ENCODE measurements at places on chromosomes 7 and 10. TPM values are rescaled to one million over a fixed set of nuclear protein-coding genes. Genes with fewer than 3 reads are reported as not detected.

The SH3PXD2A gene
- 31.7 TPM for total RNA-seq

The OPALIN gene
- total RNA-seq = not detected

The INMT gene
- total RNA-seq = 87.9 TPM

The CDHR3 gene
- total RNA-seq = 0.58 TPM

The SPDYE3 gene
- total RNA-seq = not detected

The BAG3 gene
- 160 TPM for total RNA-seq

- no peak for DNase-seq
These were observed 616.2 kb downstream of the DNAJB6 start for GRCh38 chr7:157952841-157953645.

DNA sequence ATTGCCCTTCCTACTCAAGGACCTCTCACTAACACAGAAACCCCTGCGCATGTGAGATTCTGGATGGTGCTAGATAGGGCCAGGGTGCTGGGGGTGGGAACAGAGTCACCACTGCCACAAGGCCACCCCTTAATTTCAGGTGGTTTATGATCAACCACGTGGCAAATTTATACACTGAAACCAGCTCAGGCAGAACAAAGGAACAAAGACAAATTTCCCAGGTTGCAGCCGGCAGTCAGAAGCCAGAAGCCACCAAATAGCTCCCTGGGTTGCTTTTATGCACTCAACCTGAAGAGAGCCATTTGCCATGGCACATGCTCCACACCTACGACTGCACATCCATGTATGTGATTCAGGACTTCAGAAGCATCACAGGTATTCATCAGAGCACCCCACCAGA lies 2.5 kb downstream of the VOPP1 start:
- no peak for DNase-seq

GRCh38 chr10:2964632-2965296 lies 102.6 kb upstream of the PFKP start:
- no peak for DNase-seq

DNA sequence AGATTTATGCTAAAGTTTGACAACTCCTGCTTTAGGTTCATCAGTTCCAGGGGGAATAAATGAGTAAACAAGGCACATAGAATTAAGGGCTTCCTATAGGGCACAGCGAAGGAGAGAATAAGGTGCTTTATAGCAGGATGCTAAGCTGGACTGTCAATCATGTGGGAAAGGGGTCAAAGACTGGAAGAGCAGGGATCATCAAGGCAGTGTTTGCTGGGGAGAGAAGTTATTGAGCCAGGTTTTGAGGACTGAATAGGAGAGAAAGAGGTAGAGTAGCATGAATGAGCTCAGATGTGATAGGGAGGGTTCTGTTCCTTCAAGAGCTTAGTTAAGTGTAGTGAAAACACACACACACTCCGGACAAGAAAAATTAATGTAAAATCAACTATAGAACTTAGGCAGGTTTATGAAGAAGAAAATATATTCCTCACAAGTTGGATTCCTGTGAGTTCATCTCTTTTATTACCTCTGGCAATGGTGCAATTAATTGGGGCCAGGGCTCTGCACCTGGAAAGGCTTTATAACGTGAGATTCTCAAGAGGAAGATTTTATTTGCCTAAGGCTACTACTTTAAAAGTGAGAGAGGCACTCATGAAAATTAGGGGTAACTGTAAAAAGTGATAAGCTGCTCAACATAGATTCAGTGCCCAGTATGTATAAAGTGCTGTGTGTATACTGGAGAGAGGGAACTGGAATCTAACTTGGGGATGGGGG lies 222.4 kb downstream of the AUTS2 start:
- DNase-seq = no peak

DNA sequence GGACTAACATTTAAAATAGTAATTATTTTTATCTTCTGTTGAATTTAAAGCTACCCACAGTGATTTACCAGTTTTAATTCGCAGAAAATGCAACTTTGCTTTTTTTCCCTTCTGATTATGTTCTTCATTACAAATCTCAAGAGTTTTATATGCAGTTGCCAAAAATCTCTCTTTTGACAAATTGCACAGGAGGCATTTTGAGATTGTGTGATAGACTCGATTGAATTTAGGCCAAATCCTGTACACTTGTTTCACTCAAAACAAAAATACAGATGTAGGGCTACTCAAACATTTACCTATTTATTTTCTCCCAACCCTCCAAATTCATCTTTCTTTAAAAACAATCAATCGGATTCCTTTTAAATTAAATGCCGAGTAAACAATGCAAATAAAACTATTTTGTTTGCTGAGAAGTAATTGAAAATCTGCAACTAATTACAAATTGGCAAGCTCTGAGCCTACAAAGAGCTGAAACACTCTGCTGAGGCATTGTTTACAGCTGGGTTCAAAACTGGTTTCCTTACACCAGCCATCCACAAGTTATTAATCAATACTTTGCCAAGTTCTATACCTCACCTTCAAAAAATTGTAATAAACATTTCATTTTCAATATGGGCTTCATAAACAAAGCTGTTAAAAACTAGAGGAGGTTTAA lies 214.9 kb upstream of the TCF7L2 start:
- DNase-seq = no peak

DNA sequence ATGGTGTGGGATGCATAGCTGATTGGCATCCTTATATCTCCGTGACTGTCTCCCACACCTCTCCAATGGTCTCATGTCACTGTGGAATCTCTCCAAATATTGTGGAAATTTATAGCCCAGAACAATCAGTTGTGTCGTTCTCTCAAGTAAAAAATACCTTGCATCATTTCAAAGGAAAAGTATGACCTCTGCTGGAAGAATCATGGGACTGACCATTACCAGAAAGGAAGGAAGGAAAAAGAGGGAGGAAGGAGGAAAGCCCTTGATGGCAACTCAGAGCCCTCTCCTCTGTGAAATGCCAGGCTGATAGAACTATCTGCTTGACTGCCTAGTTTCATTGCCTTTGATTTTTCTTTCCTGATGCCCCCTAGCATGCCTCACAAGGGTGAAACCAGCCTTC lies 76.3 kb downstream of the FOXI2 start:
- no peak for DNase-seq

DNA sequence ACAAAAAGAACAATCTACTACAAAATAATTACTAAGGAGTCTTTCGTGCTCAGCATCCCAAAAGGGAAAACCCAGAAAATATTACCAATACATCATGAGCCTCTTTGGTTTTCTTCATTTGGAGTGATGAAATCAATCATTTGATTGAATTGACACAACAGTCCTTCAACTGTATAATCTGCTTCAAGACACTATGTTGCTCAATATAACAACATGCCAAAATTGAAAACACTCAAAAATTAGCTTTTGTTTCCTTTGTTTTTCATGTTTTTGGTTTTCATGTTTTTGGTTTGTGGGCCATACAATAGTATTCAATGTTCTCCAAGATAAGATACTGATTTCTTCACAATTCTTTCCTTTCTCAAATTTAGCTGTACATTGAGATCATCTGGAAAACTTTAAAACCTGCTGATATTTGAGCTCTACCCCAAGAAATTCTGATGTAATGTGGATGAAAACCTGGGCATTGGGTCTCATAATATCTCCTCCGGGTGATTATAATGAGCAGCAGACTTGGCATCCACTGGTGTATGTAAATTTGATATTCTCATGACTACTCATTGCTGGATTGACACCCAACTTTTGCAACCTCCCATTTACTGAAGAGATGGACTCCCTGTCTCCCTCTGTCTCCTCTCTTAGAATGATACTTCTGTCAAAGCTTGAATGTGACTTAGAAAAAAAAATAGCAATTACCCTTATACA lies 4.6 kb downstream of the SOSTDC1 start:
- DNase-seq = no peak

DNA sequence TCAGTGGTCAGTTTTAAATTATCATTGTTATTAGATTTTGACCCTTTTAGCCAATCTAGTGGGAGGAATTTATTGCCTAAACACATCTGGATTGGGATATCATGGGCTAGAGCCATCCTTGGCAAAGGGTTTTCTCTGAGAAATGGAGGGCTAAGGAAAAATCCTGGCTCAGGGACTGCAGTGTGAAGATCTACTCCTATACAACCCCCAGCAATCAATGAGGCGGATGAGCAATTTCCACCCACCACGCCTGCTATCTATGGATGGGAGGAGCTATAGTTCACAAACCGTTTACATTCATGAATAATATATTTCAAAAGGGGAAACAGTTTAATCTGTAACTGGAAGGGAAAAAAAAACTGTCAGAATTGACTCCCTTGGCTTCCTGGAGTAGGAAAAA lies 2.7 kb downstream of the CAV1 start:
- DNase-seq = no peak

DNA sequence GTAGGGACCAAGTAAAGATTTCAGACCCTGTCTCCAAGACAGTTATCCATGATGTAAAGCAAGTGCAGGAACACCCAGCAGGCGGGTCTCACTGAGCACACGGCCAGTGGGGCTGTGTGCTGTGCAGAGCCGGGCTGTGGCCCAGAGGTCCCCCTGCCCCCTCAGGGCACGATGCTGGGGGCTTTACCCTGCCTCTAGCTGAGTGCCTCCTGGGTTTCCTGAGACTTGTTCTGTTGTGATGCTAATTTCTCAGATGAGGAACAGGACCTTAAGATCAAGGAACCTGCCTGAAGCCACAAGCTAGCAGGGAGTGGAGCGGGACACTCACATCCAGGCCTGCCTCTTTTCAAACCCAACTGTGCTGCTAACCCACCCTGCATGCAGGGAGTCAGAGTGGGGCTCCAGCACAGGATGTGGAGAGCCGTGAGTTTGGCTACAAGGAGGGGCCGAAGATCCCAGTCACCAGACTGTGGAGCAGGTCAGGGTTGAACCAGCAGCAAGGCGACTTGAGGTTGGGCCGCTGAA lies 76.1 kb upstream of the LYZL2 start:
- DNase-seq = no peak

- DNase-seq = no peak
These were observed 90.5 kb downstream of the RPS24 start for GRCh38 chr10:78124167-78124566.

- no peak for DNase-seq
These were observed 27.1 kb upstream of the AKAP9 start for GRCh38 chr7:91913612-91914011.

GRCh38 chr10:126777714-126778113 lies 107.2 kb upstream of the C10orf90 start:
- DNase-seq = no peak

GRCh38 chr7:2572101-2572842 lies 13.5 kb downstream of the IQCE start:
- DNase-seq = no peak

GRCh38 chr7:46237466-46237865 lies 316.4 kb upstream of the IGFBP3 start:
- DNase-seq = no peak

DNA sequence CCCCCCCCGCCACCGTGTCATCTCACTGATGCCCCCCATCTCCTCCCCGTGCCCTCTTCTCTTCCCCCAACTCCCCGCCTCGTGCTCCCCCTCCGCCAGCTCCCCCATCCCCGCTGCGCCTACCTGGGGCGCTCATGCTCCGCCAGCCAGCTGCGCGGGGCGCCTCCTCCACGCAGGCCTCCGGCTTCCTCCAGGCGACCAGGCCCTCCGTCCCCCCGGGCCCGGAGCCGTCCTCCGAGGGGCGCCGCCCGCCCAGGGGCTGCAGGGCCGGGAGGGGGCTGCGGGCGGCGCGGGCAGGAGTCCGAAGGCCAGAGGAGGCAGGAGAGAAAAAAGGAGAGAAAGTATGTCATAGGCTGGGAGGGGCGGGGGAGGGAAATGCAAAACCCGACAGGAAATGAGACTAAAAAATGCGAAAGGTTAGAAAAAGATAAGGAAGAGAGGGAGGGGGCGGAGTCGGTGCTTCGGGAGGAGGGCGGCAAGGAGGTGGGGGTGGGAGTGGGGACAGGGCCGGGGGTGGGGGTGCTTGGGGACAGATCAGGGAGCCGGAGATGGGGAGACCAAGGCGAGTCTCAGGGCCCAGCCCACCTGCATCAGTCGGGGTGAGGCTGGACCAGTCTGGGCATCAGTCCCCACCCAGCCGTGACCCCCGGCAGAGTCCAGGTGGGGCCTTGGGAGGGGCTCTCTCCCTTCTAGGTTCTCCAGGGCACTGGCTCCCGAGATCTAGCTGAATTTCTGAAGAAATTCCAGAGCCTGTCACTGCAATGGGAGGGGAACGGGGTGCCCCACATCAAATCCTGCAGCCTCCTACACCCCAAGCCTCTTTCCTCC lies at the start of gene CARD11:
Gene CARD11, minus strand, starts transcription at position 324 of the 828 bp plus-strand sequence. CDS start 85,361 bp downstream, outside the sequence.
- no peak for DNase-seq

DNA sequence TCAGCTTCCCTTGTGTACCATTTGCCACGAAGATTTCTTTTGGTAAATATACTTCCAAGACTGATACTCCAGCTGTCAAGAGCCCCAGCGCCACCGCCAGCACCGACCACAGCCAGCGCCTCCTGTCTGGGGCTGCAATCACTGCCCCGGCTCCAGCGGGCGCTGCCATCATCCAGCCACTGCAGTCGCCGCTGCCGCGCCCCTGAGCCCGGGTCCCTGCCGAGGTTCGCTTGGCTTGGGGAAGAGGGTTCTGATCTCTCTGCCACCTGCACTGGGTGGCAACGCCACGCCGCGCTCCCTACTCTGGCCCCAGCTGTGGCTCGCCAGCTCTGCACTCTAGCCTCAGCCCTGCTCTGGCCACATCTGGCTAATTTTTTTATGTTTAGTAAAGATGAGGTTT lies 57.7 kb upstream of the ZNF138 start:
- no peak for DNase-seq

DNA sequence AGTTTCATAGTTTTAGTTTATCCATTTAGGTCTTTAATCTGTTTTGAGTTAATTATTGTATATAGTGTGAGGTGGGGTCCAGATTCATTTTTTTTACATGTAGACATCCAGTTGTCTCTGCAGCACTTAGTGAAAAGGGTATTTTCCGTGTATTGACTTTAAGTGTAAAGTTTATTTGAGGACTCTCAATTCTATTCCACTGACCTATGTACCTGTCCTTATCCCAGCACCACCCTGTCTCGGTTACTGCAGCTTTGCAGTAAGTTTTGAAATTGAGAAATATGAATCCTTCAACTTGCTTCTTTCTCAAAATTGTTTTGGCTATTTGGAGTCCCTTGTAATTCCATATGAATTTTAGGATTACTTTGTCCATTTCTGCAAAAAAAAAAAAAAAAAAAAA lies 29.8 kb downstream of the FHIP2A start:
- DNase-seq = no peak

All from right cardiac atrium (tissue), 5 donors.